ENCODE measurements at places on chromosomes 7 and 10. TPM values are rescaled to one million over a fixed set of nuclear protein-coding genes. Genes with fewer than 3 reads are reported as not detected.

DNA sequence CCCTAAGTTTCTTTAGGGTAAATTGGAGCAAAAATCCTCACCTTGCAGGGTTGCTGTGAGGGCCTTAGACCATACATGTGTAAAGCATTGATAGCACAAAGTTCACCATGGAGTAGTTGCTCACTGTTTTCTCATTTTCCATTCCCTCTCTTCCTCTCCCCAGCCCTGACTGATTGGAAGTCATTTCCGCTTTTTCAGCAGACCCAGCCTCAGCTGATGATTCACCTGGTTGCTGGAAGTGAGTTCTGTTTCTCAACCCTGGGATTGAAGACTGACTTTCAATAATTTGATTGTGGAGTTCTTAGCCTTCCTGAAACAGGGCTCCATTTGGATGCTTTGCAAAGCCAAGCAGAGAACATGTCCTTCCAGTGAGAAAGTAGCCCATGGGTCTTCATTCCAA lies 107.0 kb downstream of the PLXNA4 start:
- no peak overlapping the region for H3K4me3 ChIP-seq
- no peaks in the 10 kb centered on the region for H3K27me3 ChIP-seq

DNA sequence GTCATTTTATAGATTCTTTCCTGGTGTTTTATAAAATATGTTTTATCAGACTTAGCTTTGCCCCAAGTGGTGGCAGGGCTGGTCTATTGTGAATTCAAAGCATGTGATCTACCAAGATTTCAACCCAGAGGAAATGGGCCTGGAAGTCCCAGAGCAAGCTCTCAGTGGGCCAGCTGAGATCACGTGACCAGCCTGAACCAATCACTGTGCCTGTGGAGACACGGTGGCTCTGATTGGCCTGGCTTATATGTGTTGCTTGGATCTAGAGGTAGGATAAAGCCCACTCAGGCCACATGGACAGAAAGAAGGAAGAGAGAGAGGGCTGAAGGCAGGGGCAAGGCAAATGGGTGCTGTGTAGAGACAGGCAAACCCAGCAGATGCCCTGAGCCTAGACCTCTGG lies 65.5 kb upstream of the GATA3 start:
- H3K4me3 ChIP-seq, result no peak overlapping the region
- H3K27me3 ChIP-seq, result no peaks in the 10 kb centered on the region
- H3K4me1 ChIP-seq, result no peaks in the 10 kb centered on the region
- H3K36me3 ChIP-seq, result no peaks in the 10 kb centered on the region

LRRC27 gene
- total RNA-seq, result 22.5 TPM

PAX2 gene
- total RNA-seq, result not detected

GRCh38 chr10:4391683-4392082 lies 434.3 kb upstream of the AKR1E2 start:
- no peak overlapping the region for H3K4me3 ChIP-seq
- no peaks in the 10 kb centered on the region for H3K27me3 ChIP-seq

DNA sequence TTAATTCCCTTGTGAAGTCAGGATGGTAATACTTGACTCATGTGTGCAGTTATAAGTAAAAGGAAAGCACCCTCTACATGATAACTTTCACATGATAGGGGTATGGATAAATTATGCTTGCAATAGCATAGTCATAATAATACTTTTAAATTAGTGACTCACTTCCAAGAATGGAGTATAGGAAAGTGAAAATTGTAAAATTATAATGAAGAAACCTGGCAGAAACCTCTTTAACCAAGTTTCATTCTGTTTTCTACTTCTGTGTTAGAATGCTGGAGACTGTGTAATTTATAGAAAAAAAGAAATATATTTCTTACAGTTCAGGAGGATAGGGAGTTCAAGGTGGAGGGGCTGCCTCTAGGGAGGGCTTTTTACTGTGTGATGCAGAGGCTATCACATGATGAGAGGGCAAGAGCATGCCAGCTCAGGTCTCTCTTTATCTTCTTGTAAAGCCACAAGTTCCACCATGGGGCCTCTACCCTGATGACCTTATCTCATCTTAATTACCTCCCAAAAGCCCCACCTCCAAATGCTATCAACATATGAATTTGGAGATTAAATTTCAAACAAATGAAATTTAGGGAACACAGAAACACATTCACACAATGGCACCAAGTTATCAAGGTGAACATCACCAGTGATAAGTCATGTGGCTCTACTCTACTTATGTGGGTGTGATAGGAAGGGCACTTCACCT lies 43.2 kb downstream of the HDAC9 start:
- no peaks in the 10 kb centered on the region for H3K4me1 ChIP-seq
- DNase-seq, result no peak
- H3K27me3 ChIP-seq, result no peaks in the 10 kb centered on the region
- no peak overlapping the region for H3K27ac ChIP-seq

TDRD1 gene
- 0.08 TPM for total RNA-seq

GRCh38 chr7:142478479-142479220 lies 220.8 kb upstream of the PRSS58 start:
- H3K4me1 ChIP-seq, result peaks cover 8% of the 10 kb centered on the region
- no peaks in the 10 kb centered on the region for H3K27me3 ChIP-seq
- no peak overlapping the region for H3K4me3 ChIP-seq
- H3K36me3 ChIP-seq, result no peaks in the 10 kb centered on the region
- DNase-seq, result peak; percentile 74

DNA sequence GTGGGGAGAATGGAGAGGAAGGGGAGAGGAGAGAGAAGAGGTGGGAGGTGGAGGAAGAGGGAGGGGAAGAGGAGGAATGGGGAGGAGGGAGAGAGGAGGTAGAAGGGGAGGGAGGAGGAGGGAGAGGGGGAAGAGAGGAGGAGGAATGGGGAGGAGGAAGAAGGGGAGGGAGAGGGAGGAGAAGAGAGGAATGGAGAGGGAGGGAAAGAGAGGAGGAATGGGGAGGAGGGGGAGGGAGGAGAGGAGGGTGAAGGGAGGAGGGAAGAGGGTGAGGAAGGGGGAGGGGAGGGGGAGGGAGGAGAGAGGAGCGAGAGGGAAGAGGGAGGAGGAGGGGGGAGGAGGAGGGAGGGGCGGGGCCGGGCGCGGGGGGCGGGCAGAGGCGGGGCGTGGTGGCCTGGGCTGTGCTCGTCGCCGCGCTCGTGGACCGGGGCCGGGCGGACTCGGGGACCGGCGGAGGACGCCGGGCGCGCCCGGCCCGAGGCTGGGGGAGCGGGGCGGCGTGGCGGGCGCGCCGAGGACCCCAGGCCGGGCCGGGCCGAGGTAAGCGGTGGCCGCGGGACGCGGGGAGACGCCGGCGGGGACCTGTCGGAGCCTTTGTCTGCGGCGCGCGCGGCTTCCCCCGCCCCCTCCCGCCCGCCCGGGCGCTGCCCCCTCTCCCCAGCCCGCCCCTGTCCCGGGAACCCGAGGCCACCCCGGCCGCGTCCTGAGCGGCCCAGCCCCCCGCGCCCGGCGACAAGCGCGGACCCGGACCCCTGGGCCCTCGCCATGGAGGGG lies at the start of gene SLC29A4:
Gene SLC29A4 (plus strand): TSS at position 401 of the 774 bp plus-strand sequence. CDS start 4,874 bp downstream, outside the sequence.
- DNase-seq, result no peak
- H3K4me1 ChIP-seq, result peaks cover 7% of the 10 kb centered on the region
- peaks cover 12% of the 10 kb centered on the region for H3K27me3 ChIP-seq
- no peaks in the 10 kb centered on the region for H3K36me3 ChIP-seq

MOGAT3 gene
- not detected for total RNA-seq

GRCh38 chr7:55128693-55129394 lies 110.0 kb downstream of the EGFR start:
- no peaks in the 10 kb centered on the region for H3K36me3 ChIP-seq
- no peak overlapping the region for H3K4me3 ChIP-seq
- no peak for DNase-seq
- H3K27me3 ChIP-seq, result no peaks in the 10 kb centered on the region
- H3K27ac ChIP-seq, result no peak overlapping the region

PNLIP gene
- total RNA-seq, result not detected

All from natural killer cell (primary cell).